ENCODE measurements at places on chromosomes 12 and 14.

DNA sequence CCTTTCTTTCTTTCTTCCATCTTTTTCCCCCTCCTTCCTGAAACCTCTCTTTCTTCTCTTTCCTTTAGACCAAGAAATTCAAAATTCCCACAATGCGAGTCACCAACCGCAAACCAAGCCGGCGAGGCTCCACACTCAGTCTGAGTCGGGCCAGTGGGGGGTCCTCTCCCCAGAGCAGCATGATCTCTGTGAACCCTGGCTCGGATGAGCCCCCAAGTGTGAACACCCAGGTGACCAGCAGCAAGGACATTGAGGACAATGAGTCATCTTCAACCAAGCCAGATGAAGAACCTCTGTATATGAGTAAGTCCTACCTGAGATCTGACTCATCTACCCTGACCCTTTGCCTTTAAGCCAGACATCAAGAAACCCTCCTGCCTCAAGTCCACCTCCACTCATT lies 88.6 kb upstream of the TMEM233 start:
- no peak for DNase-seq

- DNase-seq, result no peak
Measured at GRCh38 chr14:36443374-36443773, 76.7 kb downstream of the NKX2-1 start.

DNA sequence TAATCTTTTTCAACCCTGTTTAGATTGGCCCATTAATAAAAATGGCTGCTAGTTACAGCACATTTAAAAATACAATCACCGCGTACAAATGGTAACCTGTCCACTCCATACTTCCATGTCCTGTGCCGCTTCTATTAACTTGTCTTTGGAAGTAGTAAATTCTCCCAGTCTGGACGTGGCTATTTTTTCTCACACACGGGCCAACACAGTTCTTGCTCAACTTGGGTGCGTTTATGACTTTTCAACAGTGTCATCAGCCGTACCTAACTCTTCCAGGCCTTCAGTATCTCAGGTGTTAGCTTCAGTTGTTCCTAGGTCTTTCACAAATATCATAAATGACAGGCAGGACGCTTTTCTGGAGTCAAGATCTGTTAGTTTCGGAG lies 475 bp upstream of the PCNX1 start:
- no peak for DNase-seq

DNA sequence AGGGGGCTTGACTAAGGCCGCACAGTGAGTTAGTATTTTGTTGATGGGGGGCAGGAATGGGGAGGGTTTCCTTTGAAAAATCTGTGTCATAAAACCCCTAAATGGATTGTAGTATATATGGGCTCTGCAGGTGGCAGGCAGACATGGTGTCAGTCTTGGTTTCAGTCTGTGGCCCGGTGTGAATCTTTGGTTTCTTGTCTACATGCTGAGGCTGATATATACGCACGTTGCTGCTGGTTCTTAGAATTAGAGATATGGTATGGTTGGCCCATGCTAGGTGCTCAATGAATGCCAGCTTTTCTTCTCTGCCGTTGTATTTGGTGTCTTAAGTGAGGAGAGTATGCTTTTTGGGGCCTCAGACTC lies 73.1 kb downstream of the TSPAN9 start:
- no peak for DNase-seq

DNA sequence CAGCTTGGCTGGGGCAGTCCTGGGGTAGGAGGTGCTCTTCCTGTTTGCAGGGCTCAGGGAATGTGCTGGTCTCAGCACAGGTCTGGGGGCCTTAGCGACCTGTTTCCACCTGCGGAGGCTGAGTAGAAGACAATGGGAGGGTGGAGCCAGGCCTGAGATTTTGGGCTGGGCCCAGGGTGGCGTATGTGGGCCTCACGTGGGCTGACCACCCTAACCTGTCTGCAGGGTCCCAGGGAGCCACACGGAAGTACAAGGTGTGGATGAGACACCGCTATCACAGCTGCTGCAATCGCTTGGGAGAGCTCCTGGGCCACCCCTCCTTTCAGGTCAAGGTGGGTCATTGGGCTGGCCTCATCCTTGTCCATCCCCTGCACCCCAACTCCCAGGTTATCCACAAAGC lies 1.1 kb downstream of the NOC4L start:
- no peak for DNase-seq

DNA sequence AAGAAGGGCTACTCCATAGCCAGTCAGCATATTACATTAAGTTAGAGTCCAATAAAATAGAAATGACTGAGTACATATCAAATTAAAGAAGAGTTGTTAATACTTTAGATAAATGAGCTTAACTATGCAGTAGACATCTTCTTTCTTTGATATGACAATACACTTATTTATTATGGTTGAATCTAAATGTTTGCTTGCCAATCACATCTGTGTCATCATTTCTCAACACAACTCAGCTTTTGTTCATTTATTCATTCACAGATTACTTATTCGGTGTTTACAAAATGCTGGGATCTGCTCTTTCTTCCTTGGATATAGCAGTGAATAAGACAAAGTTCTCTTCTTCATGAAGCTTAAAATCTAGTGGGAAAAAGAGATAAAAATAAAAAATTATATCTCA lies 614.6 kb upstream of the ATP2B1 start:
- no peak for DNase-seq

GRCh38 chr14:65214741-65215140 lies 112.4 kb upstream of the MAX start:
- no peak for DNase-seq

- DNase-seq, result no peak
Measured at GRCh38 chr12:70744178-70744577, 106.9 kb upstream of the PTPRB start.

DNA sequence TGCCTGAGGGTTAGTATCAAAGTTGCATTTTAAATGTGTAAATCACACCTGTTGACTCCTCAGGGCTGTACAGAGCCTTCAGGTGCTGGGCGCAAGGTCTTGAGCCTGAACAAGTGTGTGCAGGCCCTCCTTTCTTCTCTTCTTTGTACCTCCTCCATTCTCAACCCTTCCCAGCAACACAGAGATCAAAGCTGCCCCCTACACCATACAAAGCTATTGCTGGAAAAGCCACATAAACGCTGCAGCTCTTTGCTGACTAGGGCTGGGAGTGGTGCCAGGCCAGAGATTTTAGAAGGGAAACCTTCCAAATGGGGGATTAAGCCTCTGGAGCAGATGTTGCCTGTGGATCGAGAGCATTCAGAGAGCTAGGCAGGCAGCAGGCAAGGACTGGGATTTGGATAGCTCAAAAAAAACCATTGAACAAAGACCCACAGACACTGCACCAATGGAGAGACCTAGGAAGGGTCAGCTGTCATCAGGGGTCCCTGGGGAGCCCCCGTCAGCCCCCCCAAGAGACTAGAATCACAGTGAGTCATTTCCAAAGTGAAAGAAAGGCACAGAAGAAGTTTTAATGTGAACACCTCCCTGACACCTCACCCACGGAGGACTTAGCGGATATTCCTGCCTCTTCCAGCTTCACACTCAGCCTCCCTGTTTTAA lies 18.2 kb upstream of the SUSD6 start:
- no peak for DNase-seq

- no peak for DNase-seq
Measured at GRCh38 chr14:61733972-61734371, 28.2 kb upstream of the SNAPC1 start.

DNA sequence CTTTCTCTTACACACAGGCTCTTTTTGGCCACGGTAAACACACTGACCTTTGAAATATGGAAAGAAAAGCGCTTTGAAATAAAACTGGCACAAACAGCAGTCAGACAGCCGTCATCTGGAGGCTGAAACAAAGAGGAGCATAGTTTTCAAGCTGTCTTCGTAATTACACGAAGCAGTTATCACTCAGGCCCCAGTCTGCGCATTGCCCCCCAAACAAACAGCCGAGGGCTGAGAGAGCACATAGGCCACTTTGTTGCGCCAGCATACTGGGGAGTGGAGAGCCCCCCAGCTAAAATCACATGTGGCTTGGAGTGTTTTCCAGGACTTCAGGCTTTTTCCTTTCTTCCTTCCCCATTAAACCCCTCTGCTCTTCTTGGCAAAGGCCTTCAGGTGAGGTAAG lies 142.9 kb upstream of the BTG1 start:
- no peak for DNase-seq

- DNase-seq, result no peak
Measured at GRCh38 chr12:46494424-46494823, 121.9 kb upstream of the SLC38A2 start.

- no peak for DNase-seq
Measured at GRCh38 chr14:39946807-39947206, 514.6 kb upstream of the FBXO33 start.

- DNase-seq, result no peak
Measured at GRCh38 chr12:2844786-2845185, 10.0 kb upstream of the NRIP2 start.

DNA sequence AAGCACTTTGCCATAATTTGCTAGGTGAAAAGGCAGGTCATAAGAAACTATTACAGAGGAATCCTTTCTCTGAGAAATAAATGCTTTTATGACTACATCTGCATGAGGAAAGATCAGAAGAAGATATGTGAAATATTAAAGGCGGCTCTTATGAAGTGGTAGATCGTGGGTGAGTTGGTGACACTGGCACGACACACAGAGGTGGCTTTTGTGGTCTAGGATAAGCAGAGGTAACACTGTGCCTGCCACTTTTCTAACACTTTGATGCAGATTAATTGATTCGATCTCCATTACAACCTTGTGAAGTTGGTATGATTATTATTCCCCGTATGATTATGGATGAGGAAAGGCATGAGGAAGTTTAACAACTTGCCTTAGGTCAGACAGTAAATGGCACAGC lies 60.0 kb upstream of the ELK3 start:
- DNase-seq, result no peak

- DNase-seq, result peak; percentile 58
Measured at GRCh38 chr14:104805326-104805678, 4.4 kb downstream of the ZBTB42 start.

- DNase-seq, result no peak
Measured at GRCh38 chr14:75521415-75522199, 662 bp upstream of the BATF start.

GRCh38 chr14:89303456-89304435 lies 113.3 kb downstream of the FOXN3 start:
- peak; percentile 88 for DNase-seq

GRCh38 chr12:54279632-54280467 lies at the start of gene CBX5:
Gene CBX5 (minus strand): TSS chr12:54280122. CDS start chr12:54257650, 22,472 bp downstream.
- DNase-seq, result peak; percentile 99

GRCh38 chr12:121637231-121637914 lies 11.0 kb downstream of the ORAI1 start:
- DNase-seq, result no peak

DNA sequence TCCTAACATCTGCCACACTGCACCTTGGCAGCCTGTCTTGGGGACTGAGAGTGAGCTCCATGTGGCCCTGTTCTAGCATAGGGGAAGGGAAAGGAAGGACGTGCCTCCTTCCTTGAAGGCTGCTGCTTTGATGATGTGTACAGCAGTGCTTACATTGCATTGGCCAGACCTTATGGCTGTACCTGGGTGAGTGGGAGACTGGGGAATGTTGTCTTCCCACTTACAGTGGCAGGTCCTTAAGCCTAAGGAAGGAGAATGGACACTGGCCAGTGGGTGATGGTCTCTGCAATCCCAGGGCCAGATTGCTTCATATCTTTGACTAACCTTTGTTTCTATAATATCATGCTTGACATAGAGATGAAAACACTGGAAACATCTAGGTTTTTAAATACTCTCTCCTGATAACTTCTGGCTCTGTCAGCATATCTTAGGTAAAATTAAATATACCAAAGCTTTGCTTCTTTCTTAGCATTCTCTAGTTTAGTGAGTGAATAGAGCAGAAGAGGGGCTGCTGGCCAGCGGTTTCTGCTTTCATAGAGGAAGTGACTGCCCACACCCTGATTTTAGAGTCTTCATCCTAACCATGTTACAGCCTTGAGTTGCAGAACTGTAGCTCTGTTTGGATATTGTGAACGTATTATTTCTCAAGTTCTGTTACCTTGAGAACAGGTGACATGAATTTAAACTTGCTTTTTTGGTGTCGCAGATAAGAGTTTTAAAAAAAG lies 27.2 kb downstream of the KLC1 start:
- DNase-seq, result peak; percentile 61

- no peak for DNase-seq
Measured at GRCh38 chr12:53230108-53230845, 1.7 kb downstream of the RARG start.

- peak; percentile 64 for DNase-seq
Measured at GRCh38 chr14:92473261-92473968, 40.2 kb upstream of the RIN3 start.

- no peak for DNase-seq
Measured at GRCh38 chr12:93950311-93950710, 198.1 kb upstream of the PLXNC1 start.

- no peak for DNase-seq
Measured at GRCh38 chr12:71430756-71431155, 8.8 kb upstream of the LGR5 start.

DNA sequence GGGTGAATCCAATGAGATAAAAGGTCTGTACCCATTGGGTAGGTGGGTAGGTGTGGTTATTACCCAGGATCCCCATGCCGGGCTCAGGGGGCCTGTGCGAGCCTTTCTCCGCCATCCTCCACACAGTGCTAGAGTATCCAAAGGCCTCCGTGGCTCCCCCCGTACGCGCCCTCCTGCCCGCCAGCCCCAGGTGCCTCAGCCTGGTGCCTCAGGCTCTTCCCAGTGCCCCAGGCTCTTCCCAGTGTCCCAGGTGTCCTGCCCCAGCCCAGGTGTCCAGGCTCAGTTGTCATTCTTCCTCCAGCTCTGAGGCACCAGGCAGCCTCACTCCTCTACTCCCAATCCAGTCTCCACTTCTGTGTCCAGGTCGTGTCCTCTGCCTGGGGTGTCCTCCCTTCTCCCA lies 27.6 kb upstream of the YY1 start:
- DNase-seq, result no peak

GRCh38 chr12:7650091-7650490 lies 15.6 kb downstream of the APOBEC1 start:
- no peak for DNase-seq

DNA sequence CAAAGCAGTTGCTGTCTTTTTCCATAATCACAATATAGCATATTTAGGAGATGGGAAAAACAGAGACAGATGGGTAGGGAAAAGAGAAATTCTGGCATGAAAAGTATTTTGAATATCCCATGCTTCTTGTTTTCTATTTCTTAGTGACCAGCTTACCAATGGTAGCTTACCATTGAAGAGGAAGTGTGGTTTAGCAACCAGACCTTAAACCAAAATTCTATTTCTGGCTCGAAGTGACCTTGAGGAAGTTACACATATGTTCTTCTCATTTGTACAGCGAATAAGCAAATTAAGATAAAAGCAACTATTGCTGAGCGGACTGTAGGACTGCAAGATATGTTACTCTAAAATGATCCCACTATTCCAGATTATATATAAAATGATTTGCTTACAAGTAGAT lies 82.9 kb downstream of the FGD4 start:
- peak; percentile 87 for DNase-seq

- no peak for DNase-seq
Measured at GRCh38 chr12:49568442-49569162, 660 bp upstream of the MCRS1 start.

- peak; percentile 62 for DNase-seq
Measured at GRCh38 chr12:104478396-104479122, 21.8 kb downstream of the CHST11 start.

All from suppressor macrophage treated with lipopolysaccharide for 1 hour (primary cell).